ENCODE measurements at places on chromosomes 2 and 18.
A peak's percentile ranks its signal among the peaks of the same experiment; 100 is the strongest.

GRCh38 chr18:37470986-37471385, 94.6 kb downstream of the CELF4 start:
- DNase-seq = no peak

DNA sequence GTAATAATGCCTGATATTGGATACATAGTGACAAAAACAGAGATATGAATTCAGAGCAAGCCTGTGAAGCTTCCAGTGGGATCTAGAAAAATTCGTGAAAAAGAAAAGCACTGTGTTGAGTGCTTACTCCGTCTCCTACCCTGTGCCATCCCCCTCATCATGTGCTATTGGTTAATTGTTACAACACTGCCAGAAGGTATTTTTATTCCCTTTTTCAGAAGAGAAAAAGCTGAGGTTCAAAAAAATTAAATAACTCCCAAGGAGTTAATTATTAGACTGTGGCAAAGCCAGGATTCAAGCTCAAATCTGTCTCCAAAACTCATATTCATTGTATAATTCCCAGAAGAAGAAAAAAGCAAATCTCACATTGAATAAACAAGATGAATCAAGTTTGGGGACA, 735.5 kb upstream of the ACVR2A start:
- no peak for DNase-seq

- no peak for DNase-seq
These were observed 64.1 kb downstream of the SLC66A2 start for GRCh38 chr18:79887181-79888000.

GRCh38 chr2:164896226-164896625, 54.6 kb upstream of the COBLL1 start:
- DNase-seq = peak; percentile 30

DNA sequence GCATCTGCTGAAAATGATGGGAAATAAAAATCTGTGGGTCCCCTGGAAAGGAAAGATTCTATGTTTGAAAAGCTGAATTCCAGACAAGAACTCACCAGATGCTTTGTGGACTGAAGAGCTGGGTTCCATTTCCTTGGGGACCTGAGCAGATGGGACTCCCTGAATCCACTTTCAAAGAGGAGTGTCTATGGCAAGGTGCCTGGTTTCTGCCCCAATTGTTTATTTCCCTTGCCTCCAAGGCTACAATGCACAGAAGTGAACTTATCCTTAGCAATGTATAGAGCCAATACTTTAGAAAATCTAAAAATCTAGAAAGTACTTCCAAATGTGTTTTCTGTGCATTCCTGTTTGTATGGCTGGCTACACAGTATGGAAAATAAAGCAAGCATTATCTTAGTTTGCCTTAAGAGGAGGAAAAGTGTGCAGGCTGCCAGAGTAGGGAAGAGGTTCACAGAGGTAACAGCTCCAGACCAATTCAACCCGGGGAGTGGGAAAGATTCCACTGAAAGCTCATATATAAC, 420.5 kb downstream of the NRXN1 start:
- DNase-seq = no peak

DNA sequence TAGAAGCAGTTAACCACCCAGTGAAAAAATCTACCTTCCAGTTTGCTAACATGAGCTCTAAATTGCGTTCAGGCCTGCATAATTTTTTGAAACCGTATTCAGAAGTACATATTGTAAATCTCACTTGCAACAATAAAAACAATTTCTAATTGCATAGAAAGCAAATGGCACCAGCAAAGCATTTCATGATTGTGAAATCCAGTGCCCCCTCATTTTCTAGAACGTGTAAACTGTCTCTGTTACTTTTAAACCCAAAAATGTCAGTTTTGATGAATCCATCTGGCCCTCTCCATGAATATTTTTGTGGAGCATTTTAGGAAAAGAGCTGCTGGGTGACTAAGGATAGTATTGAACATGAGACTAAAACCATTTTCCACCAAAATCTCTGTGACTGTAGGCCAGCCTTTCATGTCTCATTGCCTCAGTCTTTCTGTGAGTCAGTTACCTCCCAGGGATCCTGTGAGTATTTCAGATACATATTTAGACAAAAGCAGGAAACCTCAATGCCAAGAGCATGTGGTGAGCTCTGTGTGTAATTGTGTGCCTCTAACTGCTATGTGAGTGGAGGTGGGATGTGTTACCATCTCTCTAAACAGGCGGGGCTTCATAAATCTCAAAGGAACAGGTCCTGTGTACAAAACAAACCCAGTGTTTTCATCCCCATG, 477.8 kb upstream of the DCC start:
- DNase-seq = no peak

- DNase-seq = no peak
These were observed 36.1 kb upstream of the ZNF532 start for GRCh38 chr18:58828399-58829121.

GRCh38 chr2:235812185-235812665, 318.4 kb downstream of the AGAP1 start:
- no peak for DNase-seq

- no peak for DNase-seq
These were observed 40.0 kb upstream of the INPP4A start for GRCh38 chr2:98404556-98405250.

DNA sequence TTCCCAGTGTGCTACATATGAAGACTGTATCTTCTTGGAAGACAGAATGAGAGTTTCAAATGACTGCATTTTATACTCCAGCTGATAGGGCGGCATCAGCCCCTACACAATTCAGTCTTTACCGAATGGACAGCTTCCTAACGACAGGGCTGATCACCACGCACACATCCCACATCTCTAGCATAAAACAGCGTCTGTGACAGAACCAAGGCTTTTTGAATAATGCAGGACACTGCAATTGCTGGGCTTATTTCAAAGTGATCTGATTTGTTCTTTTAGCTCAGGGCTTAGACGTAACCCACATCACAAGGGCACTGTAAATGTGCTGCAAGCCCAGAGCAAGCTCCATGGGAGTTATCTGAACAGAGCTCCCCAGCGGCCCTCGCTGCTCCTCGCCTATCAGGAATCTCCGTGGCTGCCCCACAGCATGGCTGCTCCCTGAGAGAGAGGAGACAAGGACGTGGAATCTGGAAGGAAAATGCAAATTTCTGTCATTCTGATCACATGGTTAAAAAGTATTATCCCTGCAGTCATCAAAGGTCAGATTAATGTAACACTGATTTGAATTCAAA, 158.5 kb upstream of the ALKAL2 start:
- no peak for DNase-seq

DNA sequence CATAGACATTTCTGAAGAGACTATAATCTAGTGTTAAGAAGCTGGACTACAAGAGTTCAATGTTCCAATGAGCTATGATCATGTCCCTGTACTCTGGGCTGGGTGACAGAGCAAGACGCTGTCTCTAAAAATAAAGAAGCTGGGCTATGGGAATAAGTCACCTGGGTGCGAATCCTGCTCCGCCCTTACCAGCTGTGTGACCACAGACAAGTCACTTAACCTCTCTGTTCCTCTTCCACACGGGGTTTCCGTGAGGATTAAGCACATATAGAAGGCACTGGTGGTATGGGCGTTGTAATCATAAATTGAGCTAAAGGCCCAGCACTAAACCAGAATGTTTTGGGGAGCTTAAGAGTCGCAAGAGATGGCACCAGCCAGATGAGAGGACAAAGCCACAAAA, 178.5 kb downstream of the HAUS1 start:
- no peak for DNase-seq

DNA sequence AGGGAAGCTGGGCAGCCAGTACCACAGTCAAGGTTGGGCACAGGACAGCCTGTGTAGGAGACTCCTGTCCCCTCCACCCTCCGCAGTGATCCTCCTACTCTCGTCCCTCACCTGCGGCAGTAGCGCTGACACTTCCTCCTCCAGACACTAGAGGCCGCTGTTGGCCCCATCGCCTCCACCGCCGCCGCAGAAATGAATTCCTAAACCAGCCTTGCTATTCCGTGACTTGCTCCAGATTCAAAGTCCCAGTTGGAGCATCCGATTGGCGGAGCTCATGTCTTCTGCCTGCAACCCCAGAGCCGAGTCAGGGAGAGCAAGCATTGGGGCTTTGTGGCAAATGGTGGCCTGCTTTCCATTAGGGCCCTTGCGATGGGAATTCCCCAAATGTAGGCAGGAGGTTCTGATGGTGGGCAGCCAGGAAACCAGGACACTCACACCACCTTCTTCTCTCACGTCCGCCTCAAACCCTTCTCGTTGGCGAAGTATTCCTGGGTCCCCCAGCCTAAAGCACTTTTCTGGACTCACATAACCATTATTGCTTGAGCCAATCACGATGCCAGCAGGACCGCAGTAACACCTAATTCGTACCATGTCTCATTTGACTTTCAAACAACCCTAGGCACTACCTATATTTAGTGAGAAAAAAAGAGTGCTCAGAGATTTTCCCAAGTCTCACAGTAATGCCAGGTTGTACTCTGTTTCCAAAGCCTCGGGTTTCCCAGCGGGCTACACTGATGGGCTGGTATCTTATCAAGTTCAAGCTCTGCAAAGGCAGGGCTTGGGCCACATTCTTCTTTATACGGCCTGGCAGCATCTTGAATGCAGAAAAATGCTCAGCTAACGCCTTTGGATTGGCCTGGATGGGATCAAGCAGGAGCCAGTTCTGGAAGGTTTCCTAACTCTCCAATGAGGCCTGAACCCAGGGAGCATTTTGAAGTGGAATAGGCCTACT, 1.2 kb upstream of the DNAJB2 start:
- DNase-seq = peak; percentile 70

DNA sequence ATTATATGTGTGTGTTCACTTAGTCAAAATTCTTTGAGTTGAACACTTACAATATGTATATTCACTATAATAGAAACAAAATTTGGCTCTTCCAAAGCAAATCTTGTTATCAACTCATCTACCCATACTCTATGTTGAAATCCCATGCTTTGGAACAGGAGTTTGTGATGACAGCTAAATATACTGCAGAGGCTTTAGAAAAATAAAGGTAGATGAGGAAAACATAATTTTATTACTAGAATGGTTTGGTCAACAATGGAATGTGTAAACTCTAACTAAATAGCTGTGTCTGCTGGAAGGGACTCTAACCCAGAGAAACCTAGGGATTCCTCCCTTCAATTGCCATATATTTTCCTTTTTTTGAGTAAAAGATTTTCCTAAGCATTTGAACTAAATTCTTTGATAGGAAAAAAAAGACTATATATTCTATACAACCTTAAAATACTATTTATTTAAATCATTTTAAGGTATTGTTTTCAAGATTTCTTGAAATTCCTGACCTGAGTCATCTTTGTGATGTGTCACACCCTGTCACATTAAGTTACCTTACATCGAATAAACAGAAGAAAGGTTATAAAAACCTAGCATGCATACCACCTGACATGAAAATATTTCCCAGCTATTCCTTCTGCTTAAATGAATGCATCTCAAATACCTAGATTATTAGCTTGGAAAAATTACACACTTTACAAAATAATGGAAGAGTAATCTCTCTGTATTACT, 175.5 kb downstream of the OTX1 start:
- DNase-seq = no peak

- peak; percentile 31 for DNase-seq
These were observed 510.3 kb downstream of the RNF144A start for GRCh38 chr2:7427293-7428060.

GRCh38 chr2:240197462-240198139, 57.1 kb upstream of the OTOS start:
- DNase-seq = no peak

DNA sequence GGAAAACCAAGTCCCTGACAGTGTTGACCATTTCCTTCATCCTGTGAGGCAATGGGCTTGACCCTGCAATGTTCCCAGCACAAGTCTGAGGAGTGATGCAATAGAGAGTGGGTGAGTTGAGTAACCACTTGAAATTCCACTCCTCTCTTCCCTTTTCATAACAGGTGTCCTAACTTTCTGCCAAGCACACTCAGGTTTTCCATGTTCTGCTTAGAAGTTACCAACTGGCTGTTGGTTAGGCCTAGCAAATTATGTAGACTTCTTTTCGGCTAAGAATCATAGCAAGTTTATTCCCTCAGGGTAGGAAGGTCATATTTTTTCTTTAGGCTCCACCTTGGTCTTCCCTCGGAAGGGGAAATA, 11.5 kb downstream of the GNLY start:
- peak; percentile 94 for DNase-seq

DNA sequence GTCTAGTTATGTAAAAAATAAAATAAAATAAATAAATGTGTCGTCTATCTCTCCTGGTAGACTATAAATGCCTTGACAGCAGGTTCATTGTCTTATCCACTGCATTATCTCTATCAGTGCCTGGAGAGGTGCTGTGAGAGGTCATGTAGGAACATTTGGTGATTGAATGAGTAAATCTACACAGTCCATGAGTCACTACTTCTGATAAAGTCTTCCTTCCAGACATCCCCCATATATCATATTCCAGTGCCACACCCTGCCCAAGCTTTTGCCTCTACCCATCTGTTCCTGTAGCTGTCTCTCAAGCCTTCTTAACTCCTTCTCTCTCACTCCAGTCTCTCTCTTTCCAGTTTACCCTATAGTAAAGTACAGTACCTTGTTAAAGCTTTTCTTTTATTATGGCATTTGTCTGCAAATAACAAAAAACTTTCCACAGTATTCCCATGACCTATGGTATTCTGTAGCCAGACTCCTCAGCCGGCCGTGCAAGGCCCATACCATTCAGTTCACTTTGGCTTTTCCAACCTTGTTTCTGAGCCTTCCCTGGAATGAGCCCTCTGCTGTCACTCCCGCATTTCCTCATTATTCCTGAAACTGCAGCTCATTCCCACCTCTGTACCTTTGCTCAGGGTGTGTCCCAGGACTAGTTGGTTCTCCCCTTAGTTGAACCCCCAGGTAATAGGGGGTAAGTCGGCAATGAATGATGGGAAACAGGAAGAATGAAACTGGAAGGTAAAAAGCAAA, 37.5 kb downstream of the ANXA4 start:
- DNase-seq = no peak

DNA sequence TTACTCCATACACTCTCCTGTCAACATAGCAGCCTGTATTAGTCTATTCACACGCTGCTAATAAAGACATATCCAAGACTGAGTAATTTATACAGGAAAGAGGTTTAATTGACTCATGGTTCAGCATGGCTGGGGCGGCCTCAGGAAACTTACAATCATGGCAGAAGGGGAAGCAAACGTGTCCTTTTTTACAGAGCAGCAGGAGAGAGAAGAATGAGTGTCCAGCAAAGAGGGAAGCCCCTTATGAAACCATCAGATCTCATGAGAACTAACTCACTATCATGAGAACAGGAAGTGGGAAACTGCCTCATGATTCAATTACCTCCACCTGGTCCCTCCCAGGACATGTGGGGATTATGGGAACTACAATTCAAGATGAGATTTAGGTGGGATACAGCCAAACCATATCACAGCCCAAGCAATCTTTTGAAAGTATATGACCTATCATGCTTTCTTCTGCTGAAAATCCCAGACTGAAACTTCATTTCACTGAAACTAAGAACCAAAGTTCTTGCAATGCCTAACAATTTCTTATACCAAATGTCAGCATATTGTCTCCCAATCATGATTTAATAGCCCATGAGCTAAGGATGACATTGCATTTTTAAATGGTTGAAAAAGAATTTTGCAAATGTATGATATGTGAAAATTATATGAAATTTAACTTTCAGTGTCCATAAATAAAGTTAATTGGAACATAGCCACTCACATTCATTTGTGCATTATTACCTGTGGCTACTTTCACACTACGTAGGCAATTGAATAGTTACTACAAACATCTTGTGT, 686.8 kb upstream of the ZEB2 start:
- DNase-seq = no peak

GRCh38 chr2:215883799-215884198, 129.6 kb downstream of the MREG start:
- DNase-seq = no peak

GRCh38 chr2:170202437-170202836, 24.5 kb downstream of the MYO3B start:
- no peak for DNase-seq

- DNase-seq = no peak
These were observed 77.9 kb upstream of the GLS start for GRCh38 chr2:190802626-190803209.

Measured in fibroblast of gingiva (primary cell).